Stimulated activated CD4-positive, alpha-beta T cell treated with anti-CD3 and anti-CD28 coated beads, Interleukin-12 subunit alpha, Interleukin-12 subunit beta, amount 100 ng/mL, for 24 hours (primary cell): ENCODE measurements at places on chromosomes 11 and 22.
A peak's percentile ranks its signal among the peaks of the same experiment; 100 is the strongest.

GRCh38 chr22:33869946-33870345 is 50.3 kb downstream of the LARGE1 start:
- DNase-seq, result no peak

GRCh38 chr22:33806191-33806590 is 114.1 kb downstream of the LARGE1 start:
- no peak for DNase-seq

- no peak for DNase-seq
Observed at GRCh38 chr11:17161515-17161914, 46.3 kb downstream of the PIK3C2A start.

- no peak for DNase-seq
Observed at GRCh38 chr11:95556011-95556341, 233.6 kb downstream of the FAM76B start.

GRCh38 chr11:65855927-65856363 is 2.0 kb downstream of the CFL1 start:
- no peak for DNase-seq

GRCh38 chr11:132123854-132124835 is 753.7 kb downstream of the NTM start:
- DNase-seq, result no peak

DNA sequence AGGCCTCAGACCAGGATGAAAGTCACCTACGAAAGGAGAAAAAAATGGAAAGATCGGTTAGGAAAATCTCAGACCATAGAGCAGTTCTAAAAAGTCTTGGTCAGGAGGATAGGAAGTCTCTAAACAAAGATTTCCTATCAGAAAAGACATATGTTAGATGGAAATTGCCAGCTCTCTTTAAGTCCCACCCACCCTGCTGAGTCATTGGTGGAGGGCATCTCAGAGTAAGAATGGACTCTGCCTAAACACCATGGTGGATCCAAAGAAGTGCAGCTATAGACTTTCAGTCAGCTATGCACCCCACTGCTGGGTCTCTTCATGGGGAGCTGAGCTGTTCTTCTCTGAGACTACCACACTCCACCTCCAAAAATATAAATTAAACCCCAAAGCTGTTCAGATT is 3.7 kb downstream of the OR8B2 start:
- DNase-seq, result no peak

- DNase-seq, result no peak
Observed at GRCh38 chr11:103202048-103202651, 92.9 kb downstream of the DYNC2H1 start.

DNA sequence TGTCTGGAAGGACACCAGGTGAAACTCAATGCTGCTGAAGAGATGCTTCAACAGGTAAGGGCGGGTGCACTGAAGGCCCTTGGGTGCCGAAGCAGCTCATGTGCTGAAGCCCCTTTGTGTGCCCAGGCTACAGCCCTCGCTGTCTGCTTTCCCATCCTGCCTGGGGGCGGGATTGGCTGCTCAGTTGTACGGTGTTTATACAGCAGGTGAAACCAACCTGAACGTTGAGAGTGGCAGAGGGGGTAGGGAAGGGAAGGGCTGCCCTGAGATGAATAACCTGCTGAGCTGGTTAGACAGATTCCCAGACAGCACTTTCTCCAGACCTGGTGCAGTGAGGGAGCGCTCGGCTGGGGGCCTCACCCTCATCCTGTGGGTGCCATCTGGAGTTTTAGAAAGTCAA is 75.7 kb downstream of the CYB5R2 start:
- no peak for DNase-seq

DNA sequence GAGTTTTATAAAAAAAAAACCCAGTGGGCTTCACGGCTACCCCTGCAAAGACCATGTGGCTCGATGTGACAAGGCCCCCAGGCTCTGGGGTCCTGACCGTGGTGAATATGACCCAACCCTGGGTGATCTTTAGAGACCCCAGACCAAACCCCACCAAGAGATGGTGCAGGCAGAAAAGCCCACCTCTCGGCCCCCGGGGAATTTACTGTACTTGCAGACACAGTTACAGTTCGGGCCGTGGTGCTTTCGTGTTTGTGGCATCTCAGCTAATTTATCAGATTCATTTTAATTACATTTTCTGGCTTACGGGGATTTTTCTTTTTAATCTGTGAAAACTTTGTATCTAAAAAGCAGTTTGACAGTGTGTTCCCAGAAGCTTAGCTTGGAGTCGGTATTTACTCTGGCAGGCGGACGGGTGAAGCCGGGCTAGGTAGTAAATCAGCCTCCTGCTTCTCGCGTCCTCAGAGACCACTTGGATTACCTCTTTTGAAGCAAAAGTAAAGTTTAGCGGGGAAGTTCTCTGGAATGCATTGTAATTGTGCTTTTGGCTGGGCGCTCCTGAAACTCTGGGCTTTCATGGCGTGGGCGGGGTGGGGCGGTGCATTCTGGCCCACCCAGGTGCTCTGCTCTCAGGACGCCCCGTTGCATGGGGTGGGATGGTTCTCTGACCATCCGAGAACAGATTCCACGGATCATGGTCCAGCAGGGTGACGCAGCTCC is 25.3 kb downstream of the ANO1 start:
- DNase-seq, result no peak

GRCh38 chr11:112961751-112962578 is 745 bp downstream of the NCAM1 start:
- no peak for DNase-seq

DNA sequence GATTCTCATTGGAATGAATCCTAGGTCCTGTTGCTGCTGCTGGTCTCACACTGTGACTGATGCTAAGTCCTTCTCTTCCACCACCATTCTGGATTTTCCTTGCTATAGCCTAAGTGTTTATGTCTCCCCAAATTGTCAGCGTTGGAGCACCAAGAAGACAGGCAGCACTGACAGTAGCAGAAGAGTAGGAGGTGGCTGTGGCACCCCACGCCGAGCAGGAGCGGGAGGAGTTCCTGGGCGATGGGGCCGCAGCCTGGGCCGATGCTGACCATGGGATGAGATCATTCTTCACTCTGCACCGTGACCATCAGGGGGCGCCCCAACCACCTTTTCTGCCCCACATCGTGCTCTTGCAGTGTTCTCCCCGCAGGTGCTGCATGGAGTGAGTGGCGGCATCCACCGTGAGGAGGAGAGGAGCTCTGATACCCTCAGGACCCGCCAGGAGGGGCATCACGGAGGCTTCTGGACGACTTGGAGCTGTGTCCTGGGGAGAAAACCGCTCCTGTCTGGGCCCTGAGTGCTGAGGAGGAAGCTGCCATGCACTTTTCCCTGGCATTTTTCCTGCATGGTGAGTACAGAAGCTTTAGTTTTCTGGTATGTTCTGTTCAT is 57.0 kb downstream of the LRRC74B start:
- peak; percentile 65 for DNase-seq

- peak; percentile 32 for DNase-seq
Observed at GRCh38 chr22:39253435-39254070, 8.8 kb upstream of the PDGFB start.

- DNase-seq, result no peak
Observed at GRCh38 chr22:32531931-32532819, 57.6 kb downstream of the FBXO7 start.

GRCh38 chr11:86192519-86193257 is 51.9 kb upstream of the EED start:
- DNase-seq, result no peak

DNA sequence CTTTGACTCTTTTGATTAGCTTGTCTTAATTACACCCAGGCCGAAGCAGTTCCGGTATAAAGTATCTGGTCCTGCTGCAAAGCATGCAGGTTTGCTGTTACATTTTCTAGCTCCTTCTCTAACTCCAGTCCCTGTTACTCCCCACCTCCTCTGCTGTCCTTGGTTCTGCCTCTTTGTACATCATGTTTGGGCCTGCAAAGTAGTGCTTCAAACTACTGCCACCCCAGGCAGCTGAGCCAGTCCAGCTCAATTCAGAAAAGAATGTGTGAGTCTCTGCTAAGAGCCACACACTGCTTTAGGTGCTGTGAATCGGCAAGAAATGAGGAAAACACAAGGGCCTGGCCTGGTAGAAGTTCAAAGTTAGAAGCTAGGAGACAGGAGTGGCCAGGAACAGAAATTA is 136.0 kb downstream of the SERGEF start:
- DNase-seq, result no peak

- DNase-seq, result no peak
Observed at GRCh38 chr11:22192289-22192641, 620 bp upstream of the ANO5 start.

DNA sequence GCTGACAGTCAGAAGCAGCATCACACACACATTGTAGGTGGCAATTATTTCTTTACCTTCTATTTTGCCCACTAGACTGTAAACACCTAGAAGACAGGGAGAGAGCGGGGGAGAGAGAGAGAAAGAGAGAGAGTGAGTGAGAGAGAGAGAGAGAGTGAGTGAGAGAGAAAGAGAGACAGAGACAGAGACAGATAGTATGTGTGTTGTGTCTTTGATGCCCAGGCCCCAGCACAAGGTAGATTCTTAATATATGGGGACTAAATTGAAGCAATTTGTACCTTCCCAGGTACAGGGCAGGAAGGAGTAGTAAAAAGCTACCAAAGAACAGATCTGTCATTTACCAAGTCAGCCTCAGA is 163.7 kb downstream of the PKNOX2 start:
- no peak for DNase-seq

DNA sequence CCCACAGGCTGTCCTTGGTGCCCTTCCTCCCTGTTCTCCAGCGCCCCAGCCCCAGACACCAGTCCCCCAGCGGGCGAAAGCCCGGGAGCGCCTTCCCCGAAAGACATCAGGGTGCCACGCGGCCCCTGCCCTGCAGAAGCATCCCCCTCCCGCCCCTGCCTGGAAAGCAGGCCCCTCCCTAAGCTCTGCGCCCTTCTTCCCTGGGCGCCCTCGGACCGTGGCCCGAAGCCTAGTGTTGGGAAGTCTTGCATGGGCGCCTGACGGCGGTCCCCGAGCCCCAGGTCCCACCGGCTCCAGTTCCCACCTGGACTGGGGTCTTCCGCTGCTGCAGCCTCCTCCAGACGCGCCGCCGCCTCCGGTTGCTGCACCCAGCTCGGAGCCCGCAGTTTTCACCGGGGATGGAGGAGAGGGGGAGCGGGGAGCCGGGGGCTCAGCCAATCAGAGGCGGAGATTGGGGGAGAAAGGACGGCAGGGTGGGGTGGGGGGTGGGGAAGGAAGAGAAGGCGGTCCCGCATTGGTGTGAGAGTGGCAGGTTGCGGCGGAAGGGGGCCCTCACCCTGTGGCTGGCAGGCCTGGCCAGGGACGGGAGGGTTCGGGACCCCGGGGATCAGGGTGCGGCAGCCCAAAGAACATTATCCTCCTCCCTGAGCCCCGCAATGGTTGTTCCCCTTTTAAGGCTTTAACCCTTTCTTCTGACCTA is at the start of gene THY1:
THY1 (minus strand) TSS at position 364 of the 700 bp plus-strand sequence. CDS start 2,267 bp downstream, outside the sequence.
- no peak for DNase-seq

DNA sequence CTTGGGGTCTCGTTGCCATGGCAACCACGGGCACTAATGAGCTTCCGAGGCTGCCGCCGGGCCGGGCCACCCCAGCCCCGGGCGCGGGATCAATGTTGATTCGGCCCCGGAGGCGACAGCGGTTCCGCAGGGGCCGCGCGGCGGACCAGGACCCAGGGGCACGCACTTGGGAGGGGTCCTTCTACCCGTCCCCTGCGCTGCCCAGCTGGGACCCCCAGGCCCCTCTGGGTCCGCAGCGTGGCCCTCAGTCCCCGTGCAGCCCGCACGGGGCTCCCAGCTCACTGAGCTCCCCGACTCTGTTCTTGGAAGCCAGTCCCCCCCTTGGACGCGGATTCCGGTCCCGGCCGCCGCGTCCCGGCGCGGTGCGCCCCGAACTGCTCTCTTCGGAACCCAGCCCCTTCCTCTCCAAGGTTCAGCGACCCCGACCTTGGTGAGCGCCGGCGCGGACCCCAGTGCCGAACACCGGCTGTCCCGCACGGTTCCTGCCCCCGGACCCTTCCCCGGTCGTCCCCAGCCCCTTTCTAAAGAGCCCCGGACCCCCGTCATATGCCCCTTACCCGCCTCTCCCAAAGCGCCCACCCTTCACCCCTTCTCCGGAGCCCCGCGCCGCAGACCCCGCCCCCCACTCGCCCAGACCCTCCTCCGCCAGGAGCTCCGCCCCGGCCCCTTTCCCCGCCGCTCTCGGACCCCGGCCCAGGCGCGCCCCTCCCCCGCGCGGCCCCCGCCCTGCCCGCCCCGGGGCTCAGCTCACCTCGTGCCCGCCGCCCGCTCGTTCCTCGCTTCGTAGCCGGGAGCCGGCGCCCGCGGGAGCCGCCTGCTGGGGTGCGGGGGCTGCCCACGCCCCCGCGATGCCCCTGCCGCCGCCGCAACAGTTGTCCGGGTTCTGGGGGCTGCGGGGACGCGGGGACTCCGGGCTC is 18.3 kb upstream of the SHISAL1 start:
- no peak for DNase-seq

DNA sequence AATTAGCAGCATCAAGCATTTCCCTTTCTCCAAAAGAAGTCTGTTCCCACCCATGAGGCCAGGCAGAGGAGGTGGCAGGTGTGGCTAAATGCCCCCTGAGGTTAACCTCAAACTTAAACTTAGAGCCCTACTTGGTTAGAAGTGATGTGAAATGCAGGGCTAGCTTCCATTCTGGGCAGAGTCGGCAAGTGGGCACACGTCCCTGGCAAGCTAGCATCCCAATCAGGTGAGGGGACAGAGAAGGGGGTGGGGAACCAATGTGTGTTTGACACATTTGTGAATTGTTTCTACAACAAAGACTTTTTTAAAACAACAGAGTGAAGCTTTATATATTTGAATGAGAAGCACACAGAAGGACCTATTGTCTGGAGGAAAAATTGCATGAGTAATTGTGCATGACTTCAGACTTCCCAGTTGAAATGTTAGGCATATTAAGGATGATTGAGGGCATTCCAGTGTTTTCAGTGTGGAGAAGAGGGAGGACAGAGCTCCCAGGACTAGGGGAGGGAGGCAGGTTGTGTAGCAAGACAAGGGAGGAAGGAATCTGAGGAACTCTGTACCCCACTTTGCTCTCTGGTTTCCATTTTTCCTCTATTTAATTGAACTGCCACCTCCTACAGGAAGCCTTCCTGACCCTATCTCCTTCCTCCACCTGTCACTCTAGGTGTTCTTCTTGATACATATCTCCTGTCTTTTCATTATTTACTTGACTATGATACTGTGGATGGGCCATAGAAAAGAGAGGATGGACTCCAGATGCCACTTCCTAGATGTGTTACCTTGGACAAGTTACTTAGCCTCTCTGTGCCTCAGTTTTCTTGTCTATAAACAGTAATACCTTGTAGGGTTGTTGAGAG is 83.3 kb upstream of the PICALM start:
- DNase-seq, result no peak

DNA sequence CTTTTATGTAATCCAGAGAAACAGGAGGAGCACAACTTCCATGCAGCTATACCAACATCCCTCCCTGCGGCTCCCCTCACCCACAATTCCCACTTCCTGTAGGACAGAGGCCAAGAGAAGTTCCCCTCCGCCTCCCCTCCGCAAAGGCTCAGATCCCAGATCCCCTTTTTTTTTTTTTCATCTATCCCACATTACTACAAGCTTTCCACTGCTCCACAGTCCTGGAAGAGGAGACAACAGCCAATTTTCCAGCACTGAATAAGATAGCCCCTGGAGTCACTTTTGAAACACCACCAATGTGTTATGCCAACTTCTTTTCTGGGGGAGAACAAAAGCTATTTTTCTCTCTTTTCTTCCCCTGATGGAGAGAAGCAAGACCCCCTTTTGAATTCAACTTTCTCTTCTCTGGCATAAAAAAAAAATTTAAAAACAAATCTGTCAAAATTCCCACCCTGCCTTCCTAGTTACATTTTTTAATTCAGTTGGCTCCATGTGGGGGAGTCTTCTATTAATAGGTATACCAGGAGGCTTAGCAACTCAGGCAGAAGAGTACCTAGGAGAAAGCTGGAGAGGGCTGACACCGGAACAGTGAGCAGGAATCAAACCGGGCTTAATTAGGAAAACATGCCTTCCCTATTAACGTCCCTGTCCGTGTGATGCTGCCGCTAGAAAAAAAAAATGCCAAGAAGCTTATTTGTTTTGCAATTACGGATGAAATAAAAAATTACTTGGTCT is 543.4 kb downstream of the BUD13 start:
- no peak for DNase-seq
